ENCODE measurements at places on chromosomes 13 and 19. TPM values are rescaled to one million over a fixed set of nuclear protein-coding genes. Genes with fewer than 3 reads are reported as not detected.

The CAMSAP3 gene
- 0.89 TPM for total RNA-seq

The PLK5 gene
- total RNA-seq = not detected

The MEDAG gene
- 1.1 TPM for total RNA-seq

The CPB2 gene
- not detected for total RNA-seq

DNA sequence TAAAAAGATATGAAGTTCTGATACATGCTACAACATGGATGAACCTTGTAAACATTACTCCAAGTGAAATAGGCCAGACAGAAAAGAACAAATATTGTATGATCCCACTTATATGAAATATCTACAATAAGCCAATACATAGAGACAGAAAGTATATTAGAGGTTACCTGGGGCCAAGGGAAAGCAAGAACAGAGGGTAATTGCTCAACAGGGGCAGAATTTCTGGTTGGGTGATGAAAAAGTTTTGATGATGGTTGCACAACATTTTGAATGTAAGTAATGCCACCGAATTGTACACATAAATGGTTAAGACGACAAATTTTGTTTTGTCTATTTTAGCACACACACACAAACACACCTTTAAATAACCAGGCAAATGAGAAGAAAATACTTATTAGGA, 268.4 kb downstream of the FOXO1 start:
- no peak for DNase-seq

DNA sequence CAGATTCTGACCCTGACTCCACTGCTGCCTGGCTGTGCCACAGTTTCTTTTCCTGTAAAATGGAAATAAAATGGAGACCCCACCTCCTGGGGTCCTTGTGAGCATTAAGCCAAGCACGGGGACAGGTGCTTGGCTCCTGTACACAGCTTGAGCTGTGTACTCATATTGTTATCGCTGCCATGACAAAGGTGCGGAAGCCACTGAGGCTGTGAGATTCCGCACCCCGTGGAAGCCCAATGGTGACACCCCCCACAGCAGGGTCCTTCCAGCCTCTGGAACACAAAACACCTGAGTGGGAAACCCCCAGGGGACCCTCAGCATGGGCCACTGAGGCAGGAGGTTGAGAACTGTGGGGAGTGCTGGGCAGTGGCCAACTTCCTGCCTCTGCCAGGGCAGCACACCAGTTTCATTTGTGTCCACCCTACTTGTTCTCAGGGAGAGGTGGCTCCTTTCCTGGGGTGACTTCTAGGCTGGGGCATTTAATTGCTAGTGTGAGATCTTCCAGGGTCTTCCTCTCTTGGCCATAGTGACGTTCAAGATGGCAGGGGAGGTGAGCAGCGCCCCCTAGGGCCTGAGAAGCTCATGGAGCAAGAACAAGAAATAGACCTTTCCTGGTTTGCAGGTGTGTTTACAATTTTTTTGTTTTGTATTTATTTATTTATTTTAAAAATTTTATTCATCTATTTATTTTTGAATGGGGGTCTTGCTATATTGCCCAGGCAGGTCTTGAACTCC, 5.4 kb upstream of the JSRP1 start:
- no peak for DNase-seq

- DNase-seq = no peak
Observed at GRCh38 chr13:32897296-32897695, 118.9 kb upstream of the KL start.

DNA sequence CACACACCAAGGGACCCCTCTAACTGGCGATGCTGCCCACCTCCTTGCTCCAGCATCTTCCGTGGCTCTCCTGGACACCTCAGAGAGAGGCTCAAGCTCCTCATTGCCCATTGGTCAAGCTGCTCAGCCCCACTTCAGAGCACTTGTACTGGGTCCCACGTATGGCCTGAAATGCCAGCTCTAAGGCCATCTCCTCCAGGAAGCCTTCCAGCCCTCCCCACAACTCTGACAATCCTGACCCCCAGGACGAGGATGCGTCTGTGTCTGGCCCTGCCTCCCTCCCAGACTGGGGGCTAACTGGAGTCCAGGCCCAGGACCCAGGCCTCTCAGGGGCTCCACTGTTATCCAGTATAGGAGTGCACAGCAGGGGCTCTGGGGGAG, 7.9 kb upstream of the HOMER3 start:
- no peak for DNase-seq

GRCh38 chr19:21322528-21322927, 6.7 kb downstream of the ZNF708 start:
- no peak for DNase-seq

- no peak for DNase-seq
Observed at GRCh38 chr13:35228536-35228935, 248.0 kb downstream of the MAB21L1 start.

DNA sequence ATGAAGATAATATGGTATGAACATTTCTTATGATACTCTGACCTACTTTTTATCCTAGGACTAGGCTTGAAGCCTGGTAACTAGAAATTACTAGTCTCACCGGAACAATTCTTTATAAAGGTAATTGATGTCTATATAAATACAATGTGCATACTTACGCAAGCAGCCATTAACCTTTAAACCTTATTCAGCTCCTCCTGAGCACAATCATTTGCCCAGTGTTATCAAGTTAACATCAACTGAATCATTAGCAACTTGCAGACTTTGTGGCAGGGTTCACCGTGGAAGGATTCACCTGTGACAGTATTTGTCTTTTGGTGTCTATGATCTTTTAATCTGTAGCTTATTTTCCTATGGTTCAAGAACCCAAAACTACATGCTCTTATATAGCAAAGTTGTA, 508.6 kb upstream of the KLHL1 start:
- DNase-seq = no peak

GRCh38 chr13:42393573-42394360, 121.8 kb downstream of the AKAP11 start:
- DNase-seq = no peak

All from MG63 (cell line).